Stimulated activated CD4-positive, alpha-beta T cell treated with anti-CD3 and anti-CD28 coated beads, Interleukin-12 subunit alpha, Interleukin-12 subunit beta, amount 100 ng/mL, for 4 hours (primary cell): ENCODE measurements at places on chromosomes 12 and 14.
A peak's percentile ranks its signal among the peaks of the same experiment; 100 is the strongest.

GRCh38 chr14:25132732-25133422 lies 82.9 kb upstream of the STXBP6 start:
- peak; percentile 21 for DNase-seq

- no peak for DNase-seq
These were observed 1222.3 kb upstream of the SEL1L start for GRCh38 chr14:82755923-82756322.

DNA sequence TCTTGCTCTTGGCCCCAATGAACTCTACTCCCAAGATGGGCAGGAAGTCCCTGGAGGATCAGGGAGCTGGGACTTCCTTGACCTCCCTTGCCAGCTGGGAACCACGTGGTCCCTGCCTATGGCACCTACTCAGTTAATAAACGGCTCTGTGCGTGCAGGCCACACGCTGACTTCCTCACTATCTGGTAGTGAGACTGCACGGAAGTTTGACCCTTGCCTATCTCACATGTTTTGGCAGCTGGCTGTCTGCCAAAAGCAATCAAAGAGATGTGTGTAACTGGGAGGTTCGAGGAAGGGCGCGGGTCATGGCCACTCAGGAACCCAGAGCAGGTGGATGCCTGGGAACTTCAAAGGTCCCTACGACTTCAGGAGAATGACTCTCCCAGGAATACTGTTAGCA lies 57.9 kb downstream of the RFLNA start:
- no peak for DNase-seq

DNA sequence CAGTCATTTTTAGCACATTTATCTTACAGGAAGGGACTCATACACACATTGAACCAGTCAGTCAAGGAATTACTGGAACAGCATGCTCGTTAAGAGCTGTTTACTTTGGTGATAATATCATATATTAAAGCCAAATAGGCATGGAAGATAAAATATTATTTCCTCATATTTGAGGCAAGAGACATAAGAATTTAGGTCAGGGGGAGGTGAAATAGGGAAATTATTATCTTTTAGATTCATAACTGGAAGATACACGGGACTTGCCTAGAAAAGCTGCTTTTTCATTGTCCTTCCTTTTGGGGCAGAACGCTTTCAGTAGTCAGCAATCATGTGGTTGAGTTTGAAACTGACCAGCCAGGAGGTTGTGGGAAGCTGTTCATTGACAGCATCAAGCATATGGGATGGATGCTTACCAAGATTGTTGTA lies 72.5 kb downstream of the NTN4 start:
- DNase-seq, result no peak

- DNase-seq, result no peak
These were observed 52.1 kb downstream of the STON2 start for GRCh38 chr14:81348061-81348460.

DNA sequence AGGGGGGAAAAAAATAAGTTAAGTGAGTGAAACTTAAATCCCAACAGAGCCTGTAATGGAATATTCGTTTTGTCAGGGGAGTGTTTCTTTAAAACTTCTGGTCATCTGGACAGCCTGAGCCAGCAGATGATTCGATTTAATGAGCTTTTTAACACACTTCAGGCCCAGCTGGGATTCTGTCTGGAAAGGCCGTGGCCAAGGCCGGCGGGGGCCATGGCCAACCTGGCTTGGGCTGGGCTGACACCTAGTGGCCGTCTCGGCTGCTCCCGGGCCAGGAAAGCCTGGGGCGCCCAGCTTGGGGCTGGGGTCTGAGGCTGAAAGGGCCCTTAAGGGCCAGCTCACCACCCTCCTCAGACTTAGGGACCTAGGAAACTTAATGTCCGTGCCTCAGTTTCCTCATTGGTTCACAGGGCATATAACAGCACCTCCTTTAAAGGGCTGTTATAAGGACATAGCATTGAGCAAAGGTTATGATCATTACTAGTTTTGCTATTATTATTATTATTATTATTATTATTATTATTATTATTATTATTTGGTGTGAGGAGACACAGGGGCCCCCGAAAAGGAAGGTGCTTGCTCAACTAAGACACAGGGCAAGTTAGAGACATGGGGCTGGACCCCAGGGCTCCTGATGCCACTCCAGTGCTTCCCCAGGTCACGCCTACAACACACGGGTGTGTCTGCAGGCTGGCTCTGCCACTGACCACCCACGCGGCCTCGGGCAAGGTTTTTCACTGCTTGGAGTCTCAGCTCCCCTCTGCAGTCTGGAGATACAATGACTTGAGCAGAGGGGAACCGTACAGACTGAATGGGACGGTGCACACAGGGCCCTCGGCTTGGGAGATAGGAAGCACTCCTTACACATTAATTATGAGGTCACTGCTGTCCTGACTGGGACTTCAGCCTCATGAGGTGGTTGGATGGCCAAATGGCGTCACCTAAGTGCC lies 84.0 kb downstream of the SYNE3 start:
- no peak for DNase-seq

GRCh38 chr12:103751600-103751999 lies 89.4 kb downstream of the NT5DC3 start:
- no peak for DNase-seq

- DNase-seq, result no peak
These were observed 110.4 kb upstream of the CPSF6 start for GRCh38 chr12:69129017-69129416.

DNA sequence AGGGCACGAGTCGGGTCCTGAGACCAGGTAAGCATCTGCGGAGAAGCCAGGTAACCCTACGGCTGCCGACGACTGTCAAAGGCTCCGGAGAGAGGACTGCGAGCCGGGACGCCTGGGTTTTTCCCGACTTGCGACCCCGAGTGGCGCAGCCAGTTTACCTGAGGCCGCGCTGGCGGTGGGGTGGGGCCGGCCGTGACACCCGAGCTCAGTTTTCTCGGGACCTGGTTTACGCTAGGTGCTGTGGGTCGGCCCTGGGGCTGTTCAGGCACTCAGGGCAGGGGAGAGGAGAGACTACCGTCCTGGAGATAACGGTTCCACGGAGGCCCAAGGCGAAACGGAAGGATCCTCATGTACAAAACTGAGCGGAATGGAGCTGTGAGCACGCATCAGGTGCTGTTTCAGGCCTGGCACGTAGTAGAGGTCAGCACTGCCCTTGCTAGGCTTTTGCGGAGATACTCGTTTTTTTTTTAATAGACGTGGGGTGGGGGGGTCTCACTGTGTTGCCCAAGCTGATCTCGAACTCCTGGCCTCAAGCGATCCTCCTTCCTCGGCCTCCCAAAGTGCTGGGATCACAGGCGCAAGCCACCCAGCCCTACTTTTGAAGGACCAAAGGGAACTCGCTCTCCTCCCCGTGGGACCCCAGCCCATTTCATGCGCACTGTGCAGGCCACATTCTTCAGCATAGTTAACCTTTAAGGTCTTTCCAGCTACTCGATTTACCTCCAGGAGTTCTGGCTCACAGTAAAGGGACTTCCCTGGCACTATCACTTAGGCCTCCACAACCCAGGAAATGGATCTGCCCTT lies 471 bp downstream of the MTRFR start:
- DNase-seq, result no peak

- DNase-seq, result no peak
These were observed 125.8 kb downstream of the SLC38A4 start for GRCh38 chr12:46699986-46700385.

DNA sequence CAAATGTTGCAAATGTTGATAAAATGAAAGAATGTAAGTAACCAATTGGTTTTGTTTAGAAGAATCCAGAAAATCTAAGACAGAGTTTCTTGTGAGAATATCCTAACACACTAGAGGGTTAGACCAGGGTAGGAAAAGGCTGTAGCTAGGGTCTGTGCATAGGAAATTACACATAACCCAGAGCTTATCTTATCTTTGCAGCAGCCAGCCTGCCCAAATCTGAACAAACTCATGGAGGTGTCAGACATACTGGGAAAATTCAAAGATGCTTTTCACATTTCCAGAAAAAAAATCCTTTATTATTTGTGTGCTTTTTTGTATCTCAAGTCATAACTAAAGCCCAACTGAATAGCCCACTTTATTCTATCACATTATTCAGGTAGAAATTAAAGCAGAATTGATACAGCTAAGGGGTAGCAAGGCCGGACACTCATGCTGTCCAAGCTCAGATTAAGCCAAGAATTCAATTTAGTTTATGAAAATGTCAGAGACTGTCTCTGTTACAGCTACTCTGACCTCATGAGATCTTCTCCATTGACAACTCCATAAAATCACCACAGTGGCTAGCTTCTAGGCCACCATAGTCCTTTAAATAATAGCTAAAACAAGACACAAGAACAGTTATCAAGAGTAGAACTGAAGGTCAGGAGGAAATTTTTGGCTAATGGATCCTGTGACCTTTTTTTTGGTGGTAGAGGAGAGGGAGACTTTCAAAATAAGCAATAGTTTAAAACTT lies 169.6 kb upstream of the RASSF8 start:
- no peak for DNase-seq

DNA sequence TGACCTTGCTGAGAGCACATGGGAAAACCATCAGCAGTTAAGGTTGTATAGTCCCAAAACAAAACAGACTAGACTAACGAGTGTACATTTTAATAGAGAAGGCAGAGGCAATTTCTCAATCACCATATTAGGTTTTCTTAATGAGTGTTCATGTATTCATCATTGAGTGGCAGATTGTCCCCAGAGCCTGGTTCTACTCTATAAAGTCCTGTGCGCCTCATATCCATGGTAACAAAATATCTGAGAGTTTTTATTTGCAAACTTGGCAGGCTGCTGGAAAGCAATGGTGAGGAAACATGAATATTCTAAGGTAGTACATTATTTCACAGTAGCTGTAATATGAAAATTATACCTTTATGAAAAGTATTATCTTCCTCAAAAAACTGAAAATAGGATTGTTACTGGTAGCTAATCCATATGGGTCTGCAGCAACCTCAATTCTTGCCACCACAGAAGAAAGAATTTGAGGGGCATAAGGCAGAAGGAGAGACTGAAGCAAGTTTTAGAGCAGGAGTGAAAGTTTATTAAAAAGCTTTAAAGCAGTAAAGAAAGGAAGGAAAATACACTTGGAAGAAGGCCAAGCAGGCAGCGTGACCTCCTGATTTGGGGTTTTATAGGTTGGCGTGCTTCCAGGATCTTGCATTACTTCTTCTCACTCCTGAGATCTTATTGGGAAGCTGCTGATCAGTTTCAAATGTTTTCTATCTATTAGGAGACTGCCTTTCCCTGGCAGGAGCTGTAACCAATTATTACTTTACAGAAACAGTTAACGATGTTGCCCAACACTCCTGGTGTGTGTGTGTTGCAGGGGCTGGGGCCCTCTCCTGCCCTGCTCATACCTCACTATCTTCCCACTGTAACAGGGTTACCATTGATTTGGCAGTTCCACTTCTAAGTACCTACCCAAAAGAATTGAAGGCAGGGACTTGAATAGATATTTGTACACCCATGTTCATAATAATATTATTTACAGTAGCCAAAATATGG lies 154.0 kb upstream of the NUDT4 start:
- DNase-seq, result no peak

DNA sequence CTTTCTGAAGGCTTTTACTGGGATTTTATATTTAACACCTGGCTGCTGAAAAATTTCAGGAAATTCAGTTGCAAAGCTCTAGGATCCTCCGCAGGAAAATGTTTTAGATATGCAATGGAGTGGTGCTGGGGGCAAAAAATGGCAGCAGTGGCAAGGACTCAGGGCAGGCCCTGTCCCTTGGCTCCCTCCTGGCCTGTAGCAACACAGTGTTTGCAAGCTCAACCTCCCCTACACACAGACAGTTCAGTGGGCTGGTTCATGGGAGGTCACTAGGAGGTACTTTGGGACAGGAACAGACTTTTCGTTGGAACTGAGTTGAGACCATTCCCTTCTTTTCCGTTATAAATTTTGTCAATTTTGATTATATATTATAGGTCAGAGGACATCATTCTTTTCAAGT lies 270.4 kb downstream of the ADAMTS20 start:
- no peak for DNase-seq

DNA sequence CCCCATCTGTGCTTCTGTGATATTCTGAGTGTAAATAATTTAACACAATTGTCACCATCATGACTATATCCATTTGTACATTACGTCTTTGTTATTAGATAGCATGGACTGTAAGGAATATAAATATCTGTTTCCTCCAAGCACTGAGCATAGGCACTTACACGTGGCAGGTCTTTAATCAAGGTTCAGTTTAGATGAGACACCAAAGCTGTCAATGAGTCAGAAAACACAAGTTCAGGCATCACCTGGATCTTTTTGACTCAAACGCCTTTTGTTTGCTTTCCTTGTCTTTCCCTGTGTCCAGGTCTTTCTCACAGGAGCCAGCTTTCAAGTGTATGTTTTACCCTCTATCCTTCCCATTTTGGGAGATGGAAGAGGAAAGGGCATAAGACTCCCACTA lies 163.2 kb upstream of the CCDC198 start:
- DNase-seq, result no peak
